Uterus (tissue), 4 donors: ENCODE measurements at places on chromosomes 5 and 9. TPM values are rescaled to one million over a fixed set of nuclear protein-coding genes. Genes with fewer than 3 reads are reported as not detected.

GRCh38 chr9:37983381-37984067 lies 79.6 kb upstream of the SLC25A51 start:
- no peak for DNase-seq

- DNase-seq = no peak
Observed at GRCh38 chr9:69097064-69097463, 61.5 kb downstream of the FXN start.

GRCh38 chr9:98410185-98410697 lies 154.8 kb upstream of the TBC1D2 start:
- no peak for DNase-seq

KIF2A gene
- 32.8 TPM for total RNA-seq

DNA sequence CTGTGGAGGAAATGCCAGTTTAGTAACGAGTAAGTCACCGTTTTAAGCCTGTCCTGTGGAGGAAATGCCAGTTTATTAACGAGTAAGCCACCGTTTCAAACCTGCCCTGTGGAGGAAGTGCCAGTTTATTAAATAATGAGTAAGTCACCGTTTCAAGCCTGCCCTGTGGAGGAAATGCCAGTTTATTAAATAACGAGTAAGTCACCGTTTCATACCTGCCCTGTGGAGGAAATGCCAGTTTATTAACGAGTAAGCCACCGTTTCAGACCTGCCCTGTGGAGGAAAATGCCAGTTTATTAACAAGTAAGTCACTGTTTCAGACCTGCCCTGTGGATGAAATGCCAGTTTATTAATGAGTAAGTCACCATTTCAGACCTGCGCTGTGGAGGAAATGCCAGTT lies 18.9 kb upstream of the PDCD6 start:
- no peak for DNase-seq

ADAMTSL1 gene
- 30.0 TPM for total RNA-seq

- no peak for DNase-seq
Observed at GRCh38 chr9:73093016-73093739, 58.5 kb upstream of the ANXA1 start.

- no peak for DNase-seq
Observed at GRCh38 chr9:76298521-76299144, 95.6 kb downstream of the RFK start.

DNA sequence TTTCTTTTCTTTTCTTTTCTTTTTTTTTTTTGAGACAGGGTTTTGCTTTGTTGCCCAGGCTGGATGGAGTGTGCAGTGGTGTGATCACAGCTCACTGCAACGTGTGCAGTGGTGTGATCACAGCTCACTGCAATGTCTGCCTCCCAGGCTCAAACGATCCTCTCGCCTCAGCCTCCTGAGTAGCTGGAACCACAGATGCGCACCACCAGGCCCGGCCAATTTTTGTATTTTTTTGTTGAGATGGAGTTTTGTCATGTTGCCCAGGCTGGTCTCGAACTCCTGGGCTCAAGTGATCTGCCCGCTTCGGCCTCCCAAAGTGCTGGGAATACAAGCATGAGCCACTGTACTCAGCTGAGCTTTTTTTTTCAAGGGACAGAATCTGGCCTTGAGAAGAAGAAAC lies 36.8 kb upstream of the TJP2 start:
- DNase-seq = no peak

- DNase-seq = no peak
Observed at GRCh38 chr5:38367410-38367809, 109.1 kb downstream of the EGFLAM start.

C9orf50 gene
- not detected for total RNA-seq

PCDHB11 gene
- 9.8 TPM for total RNA-seq

LHX3 gene
- total RNA-seq = not detected

GRCh38 chr5:71740015-71740753 lies 21.1 kb downstream of the CARTPT start:
- no peak for DNase-seq

- DNase-seq = no peak
Observed at GRCh38 chr5:95432779-95433178, 41.6 kb downstream of the FAM81B start.

DNA sequence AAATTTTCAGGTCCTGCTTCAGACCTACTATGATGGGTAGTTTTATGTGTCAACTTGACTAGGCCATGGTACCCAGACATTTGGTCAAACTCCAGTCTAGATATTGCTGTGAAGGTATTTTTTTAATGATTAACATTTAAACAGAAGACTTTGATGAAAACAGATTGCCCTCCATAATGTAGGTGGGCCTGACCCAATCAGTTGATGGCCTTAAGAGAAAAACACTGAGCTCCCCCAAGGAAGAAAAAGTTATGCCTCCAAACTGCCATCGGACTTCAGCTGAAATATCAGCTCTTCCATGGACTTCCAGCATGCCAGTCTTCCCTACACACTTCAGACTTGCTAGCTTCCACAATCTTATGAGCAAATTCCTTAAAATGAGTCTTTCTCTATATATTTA lies 67.3 kb upstream of the TYRP1 start:
- no peak for DNase-seq

GRCh38 chr5:59036274-59036961 lies 453.5 kb downstream of the RAB3C start:
- peak; percentile 33 for DNase-seq

DNA sequence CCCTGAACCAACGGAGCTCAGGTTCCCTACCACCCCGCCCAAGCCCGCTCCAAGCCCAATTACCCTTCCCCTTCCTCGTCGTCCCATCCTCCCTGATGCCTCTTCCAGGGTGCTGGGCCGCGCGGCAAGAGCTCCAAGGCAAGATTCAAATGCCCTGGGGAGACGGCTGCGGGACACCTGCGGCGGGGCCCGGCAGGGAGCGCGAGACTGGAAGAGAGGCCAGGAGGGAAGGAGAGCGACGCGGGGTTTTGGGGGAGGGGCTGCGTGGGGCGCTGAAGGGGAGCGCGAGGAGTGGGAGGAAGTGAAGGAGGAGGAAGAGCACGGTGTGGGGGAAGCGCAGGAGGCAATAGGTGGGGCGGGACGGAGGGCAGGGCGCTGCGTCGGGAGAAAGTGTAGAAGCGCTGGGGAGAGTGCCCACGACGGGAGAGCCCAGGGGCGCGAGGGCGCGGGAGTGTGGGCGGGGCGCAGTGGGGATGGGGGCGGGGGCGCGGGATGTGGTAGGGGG lies 975 bp upstream of the NXNL2 start:
- DNase-seq = peak; percentile 74

GRCh38 chr9:101485924-101486692 lies 47.5 kb upstream of the RNF20 start:
- peak; percentile 37 for DNase-seq

SYNPO gene
- 11.5 TPM for total RNA-seq

ZDHHC11 gene
- total RNA-seq = 14.4 TPM
